ENCODE measurements at places on chromosomes 12 and 14. TPM values are rescaled to one million over a fixed set of nuclear protein-coding genes. Genes with fewer than 3 reads are reported as not detected.

- no peak for DNase-seq
Observed at GRCh38 chr14:105818712-105819005, 292.3 kb downstream of the TMEM121 start.

The GALNT4 gene
- total RNA-seq = 5.4 TPM

The TMEM30B gene
- total RNA-seq = 0.27 TPM

The DACT1 gene
- total RNA-seq = 47.7 TPM

- no peak for DNase-seq
Observed at GRCh38 chr12:57473392-57473791, 6.3 kb downstream of the ARHGAP9 start.

The CDK2 gene
- total RNA-seq = 25.7 TPM

The MAGOHB gene
- 28.9 TPM for total RNA-seq

The TDRD9 gene
- 2.4 TPM for total RNA-seq

GRCh38 chr12:28374556-28374955, 184.3 kb downstream of the CCDC91 start:
- DNase-seq = no peak

DNA sequence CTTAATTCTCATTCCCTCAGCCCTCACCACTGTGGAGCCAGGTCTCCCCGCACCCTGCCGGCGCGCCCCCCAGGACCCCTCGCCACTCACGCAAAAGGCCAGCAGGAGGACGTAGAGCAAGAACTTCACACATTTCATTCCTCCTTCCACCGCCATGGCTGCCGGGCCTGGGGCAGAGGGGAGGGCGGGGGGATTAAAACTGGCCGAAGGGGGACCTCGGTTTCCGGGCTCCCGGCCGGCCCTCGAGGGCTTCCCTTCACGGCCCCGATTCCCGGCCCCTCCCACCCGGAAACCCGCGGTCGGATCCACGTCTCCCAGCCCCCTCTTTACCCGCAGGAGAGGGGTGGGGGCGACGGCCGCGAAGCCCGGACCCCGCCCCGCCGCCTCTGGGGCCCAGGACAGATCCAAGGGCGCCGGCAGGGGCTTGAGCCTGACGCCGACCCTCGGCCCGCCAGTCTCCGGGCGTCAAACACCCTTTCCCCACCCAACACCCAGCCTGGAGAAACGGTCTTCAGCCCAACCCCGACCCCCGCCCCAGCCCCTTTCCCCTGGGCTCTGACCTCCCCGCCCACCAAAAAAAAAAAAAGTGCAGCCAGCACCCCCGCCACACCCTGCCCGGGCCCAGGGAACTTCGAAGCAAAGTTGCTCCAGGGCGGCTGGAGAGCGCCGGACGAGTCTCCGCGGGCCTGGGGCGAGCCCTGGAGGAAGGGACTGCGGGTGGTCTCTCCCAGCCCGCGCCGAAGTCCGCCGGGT, 447 bp downstream of the CD63 start:
- DNase-seq = no peak

DNA sequence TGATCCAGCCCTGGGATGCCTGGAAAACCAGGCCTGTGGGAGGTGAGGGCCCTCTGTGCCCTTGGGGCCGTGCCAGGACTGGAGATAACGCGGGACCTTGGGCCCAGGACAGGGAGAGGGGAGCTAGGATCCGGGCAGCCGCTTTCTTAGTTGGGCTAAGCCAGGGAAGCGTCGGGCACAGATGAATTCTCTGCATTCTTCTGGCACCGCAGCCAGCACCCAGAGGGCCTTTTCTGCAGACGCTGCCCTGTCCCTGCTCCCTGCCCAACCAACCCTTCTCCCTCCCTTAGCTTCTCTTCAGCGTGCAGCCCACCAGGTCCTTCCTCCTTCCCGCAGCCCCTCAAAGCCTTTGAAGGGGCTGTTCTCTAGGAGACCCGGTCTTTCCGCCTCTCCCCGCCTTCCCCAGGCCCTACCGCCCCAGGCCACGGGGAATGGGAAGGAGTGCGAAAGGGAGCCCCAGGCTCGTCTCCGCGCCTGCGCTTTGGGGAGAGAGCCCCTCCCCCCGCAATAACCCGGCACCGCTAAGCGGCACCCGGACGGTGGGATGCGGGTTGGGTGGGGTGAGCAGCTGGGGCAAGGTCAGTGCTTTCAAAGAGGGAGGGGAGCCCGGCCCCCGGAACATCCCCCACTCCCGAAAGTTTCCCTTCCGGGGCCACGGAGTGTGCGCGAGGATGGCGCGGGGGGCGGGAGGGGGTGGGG, 663 bp downstream of the NCKAP5L start:
- peak; percentile 78 for DNase-seq

DNA sequence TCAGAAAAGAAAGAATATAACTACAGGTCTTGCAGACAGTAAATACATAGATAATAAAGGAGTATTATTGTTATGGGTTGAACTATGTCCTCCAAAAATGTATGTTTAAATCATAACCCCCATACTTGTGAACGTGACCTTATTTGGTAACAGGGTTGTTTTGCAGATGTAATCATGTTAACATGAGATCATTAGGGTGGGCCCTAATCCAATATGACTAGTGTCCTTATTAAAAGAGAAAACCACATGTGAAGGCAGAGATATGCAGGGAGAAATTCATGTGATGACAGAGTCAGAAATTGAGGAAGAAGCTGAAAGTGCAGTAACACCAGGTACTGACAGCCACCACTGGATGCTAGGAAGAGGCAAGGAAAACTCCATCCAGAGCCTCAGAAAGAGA, 29.0 kb downstream of the MAGOHB start:
- no peak for DNase-seq

DNA sequence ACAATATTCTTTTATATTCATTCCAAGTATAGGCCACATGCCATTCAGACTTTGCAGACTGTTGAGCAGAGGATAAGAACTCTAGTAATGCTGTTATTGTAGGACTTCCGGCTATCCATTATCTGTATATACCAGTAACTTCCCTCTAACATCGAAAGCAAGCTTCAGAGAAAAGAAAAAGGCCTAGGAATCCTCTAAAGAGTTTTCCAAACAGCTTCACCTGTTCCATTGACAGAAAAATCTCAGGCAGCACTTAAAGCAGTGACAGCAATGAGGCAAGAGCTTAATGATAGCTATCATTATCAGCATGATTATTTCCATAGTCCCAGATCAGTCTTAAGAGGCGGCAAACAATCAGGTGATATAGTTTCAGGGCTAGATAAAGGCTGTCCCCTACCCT, 1.8 kb downstream of the CPNE8 start:
- no peak for DNase-seq

DNA sequence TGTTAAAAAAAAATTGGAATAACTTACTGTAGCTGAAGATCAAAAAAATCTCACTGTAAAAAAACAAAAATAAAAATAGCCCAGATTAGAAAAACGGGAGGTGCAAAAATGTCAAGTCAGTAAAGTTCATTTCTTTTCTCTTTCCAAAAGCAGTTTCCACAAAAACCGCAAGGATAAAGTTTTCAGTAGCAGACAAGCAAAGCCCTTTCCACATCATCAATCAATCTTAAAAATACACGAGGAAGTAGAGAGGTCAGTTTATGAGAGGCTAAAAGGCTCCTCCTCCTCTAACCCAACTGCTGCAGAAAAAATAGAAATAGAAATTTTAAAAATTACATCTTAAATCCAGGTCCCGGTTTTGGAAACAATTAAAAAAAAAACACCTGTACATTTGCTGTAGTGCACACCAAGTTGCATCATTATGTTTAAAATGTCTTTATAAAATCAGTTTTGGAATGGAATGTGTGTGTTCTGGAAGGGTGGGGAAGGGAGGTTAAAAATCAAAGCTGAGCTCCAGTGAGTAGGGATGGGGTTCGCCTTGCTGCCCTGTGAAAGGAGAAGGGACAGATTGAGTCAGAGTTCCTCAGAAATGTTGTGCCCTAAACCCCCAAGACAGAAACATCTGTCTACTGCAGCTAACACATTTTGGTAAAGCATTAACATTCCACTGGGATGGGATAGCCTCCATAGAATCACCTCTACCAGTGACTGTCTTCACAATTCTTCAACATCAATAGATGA, 5.8 kb downstream of the HNRNPC start:
- no peak for DNase-seq

The CCDC38 gene
- not detected for total RNA-seq

- DNase-seq = no peak
Observed at GRCh38 chr14:104237651-104238423, 99.5 kb downstream of the KIF26A start.

The KCNH5 gene
- 7.1 TPM for total RNA-seq

- DNase-seq = no peak
Observed at GRCh38 chr14:35255711-35256110, 36.5 kb upstream of the PSMA6 start.

The LRRIQ1 gene
- 13.9 TPM for total RNA-seq

DNA sequence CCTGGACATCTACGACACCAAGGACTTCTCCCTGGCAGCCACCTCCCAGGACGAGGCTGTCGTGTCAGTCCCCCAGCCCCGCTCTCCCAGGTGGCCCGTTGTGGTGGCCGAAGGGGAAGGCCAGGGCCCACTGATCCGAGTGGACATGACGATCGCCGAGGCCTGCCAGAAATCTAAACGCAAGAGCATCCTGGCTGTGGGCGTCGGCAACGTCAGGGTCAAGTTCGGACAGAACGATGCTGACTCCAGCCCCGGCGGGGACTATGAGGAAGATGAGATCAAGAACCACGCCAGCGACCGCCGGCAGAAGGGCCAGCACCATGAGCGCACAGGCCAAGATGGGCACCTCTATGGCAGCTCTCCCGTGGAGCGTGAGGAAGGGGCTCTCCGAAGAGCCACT, 118.6 kb downstream of the SLC15A4 start:
- DNase-seq = no peak

- no peak for DNase-seq
Observed at GRCh38 chr14:34913619-34914018, 38.5 kb upstream of the BAZ1A start.

DNA sequence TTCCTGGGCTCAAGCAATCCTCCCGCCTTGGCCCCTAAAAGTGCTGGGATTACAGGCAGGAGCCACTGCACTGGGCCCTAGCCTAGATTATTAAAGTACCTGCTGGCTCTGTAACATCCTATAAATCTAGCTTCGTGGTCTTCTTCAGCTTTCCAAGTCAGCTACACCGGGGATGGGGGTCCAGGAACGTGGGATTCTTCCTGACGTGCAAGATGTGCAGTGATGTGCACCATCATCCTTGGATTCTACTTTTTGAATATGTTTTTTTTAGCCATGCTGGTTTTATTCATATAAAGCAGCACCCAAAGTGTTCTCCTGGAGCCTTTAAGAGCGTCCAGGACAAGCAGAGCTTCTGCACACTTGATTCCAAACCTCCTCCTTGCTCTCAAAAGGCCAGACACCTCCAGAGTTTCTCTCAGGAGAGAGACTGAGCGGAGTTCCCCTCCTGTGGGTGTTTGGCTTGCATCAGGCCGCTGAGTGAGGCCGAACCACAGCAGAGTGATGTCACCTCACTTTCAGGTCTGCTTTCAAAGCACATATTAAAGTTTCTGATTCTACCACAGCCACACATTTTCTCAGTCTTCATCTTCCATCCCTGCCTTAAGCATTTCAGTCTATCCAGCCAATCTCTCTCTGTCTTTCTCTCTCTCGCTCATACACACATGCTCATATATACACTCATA, 33.4 kb downstream of the VCPKMT start:
- DNase-seq = no peak

DNA sequence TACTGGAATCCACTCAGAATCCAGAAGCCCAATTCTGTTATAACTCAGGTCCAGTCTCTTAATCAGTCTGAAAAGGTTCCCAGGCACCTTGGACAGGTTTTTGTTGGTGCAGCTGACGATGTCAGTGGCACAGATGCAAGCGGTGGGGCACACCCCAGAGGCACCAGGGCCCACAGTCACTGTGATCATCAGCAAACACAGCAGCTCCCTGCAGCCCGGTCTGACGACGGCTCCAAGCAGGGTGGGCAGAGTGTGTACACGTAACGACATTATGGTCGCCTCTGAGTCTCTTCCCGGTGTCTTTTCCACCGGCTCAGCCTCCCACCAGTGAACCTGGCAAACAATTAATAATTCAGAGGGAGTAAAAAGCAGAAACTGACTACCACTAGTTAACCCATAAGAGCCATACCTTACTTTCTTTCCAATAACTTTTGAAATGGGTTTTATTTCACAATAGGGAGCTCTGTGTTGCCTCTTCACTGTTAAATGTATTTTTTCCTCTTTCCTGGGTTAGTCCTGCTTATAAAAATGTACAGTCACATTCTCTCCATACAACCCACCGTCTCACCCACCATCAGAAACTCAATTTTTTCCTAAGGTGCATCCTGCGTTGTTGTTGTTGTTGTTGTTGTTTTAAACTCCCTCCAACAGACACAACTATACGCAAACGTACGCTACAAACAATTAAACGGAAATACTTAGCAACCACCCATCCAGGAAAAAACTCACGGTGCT, 521 bp upstream of the PCED1B start:
- DNase-seq = no peak

DNA sequence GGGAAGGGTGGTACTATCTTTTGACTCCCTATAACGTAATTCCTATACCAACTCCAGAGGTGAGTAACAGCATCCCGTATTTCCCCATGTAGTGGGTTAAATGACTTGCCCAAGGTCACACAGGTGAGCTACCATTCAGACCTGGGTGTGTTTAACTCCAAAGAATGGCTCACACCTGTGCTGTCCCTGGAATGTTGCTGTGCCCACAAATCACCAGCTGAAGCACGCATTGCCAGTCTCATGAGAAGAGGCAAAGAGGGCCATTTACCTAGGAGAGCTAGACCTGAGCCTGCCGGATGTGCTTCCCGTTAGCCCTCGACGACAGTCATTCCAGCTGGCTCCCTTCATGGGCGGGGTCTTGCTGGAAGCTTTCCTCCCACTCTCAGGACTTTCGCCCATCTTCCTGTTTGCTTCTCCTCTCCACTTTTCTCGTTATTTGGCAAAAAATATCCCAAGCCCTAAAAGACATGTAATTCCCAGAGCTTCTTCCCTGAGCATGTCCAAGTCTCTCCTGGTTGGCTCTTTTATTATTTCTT, 106.6 kb upstream of the VASH1 start:
- no peak for DNase-seq

- no peak for DNase-seq
Observed at GRCh38 chr12:3328081-3328480, 162.9 kb upstream of the PRMT8 start.

DNA sequence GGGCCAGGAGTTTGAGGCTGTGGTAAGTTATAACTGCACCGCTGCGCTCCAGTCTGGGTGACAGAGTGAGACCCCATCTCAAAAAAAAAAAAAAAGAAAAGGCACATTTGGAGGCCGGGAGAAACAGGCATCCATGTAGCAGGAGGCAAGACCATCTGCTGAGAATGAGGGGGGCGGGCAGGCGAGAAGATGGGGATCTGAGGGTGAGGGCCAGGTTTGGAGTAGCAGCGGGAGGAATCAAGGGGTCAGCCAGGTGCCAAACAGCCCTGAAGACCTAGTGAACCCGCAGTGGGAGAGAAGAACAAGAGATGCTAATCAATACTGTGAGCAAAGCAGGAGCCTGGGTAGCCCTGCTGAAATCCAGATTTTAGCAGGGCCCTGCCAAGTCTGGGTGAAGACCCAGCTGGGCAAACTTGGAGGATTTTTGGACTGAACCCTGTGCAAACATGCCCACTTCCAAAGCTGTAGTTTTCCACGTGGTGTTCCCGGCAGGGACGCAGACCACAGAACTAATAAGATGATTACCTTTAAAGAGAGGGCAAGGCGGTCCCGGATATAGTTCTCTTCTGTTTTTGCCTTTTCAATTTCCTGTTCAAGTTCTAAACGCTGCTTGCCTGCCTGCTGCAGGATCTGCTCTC, 61.0 kb downstream of the NIN start:
- DNase-seq = no peak

- DNase-seq = no peak
Observed at GRCh38 chr12:108921946-108922345, 42.1 kb downstream of the DAO start.

The LTBP2 gene
- 0.91 TPM for total RNA-seq

The RPS29 gene
- total RNA-seq = 818 TPM

The AVPR1A gene
- total RNA-seq = 1.9 TPM

The BICD1 gene
- 124 TPM for total RNA-seq

The CLEC6A gene
- total RNA-seq = not detected

The CABP1 gene
- 3.3 TPM for total RNA-seq

Measured in cerebellum (tissue), 4 donors.